Mucosa of descending colon (tissue), 3 donors: ENCODE measurements at places on chromosomes 5 and 9.

GRCh38 chr9:26612211-26612610 is 280.4 kb downstream of the CAAP1 start:
- DNase-seq: no peak

DNA sequence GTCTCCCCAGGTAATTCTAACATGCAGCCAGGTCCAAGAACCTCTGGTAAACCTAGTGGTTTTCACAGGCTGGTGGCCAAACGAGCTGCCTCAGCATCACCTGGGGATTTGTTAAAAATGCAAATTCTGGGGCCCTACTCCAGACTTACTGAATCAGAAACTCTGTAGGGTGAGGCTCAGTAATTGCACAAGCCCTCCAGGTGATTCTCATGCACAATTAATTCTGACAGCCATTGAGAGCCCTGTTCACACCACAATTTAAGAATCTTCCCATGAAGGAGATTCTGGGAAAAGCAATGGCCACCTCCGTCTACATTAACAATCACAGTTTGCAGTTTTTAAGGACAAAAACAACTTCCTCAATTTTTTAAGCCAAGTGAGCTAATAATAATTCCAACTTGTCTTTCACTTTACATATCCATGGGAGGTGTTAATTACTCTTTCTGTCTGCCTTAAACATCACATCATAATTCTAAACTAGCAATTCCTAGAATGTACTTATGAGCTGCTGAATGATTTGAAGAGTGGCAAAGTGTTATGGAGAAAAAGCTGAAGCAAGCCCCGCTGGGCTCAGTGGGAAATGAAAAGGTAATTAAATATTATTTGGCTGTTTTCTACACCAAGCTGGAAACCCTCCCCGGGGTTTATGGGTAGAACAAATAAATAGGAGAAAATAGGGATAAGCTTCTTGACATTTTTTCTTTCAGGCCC is 70.0 kb downstream of the GLDC start:
- no peak for DNase-seq

DNA sequence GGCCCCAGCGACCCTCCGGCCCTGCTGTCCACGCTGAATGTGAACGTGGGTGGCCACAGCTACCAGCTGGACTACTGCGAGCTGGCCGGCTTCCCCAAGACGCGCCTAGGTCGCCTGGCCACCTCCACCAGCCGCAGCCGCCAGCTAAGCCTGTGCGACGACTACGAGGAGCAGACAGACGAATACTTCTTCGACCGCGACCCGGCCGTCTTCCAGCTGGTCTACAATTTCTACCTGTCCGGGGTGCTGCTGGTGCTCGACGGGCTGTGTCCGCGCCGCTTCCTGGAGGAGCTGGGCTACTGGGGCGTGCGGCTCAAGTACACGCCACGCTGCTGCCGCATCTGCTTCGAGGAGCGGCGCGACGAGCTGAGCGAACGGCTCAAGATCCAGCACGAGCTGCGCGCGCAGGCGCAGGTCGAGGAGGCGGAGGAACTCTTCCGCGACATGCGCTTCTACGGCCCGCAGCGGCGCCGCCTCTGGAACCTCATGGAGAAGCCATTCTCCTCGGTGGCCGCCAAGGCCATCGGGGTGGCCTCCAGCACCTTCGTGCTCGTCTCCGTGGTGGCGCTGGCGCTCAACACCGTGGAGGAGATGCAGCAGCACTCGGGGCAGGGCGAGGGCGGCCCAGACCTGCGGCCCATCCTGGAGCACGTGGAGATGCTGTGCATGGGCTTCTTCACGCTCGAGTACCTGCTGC is 839 bp downstream of the KCNV2 start:
- DNase-seq: no peak

GRCh38 chr9:38697776-38698300 is 22.1 kb downstream of the FAM240B start:
- no peak for DNase-seq

GRCh38 chr5:14234204-14234603 is 91.1 kb downstream of the TRIO start:
- DNase-seq: no peak

DNA sequence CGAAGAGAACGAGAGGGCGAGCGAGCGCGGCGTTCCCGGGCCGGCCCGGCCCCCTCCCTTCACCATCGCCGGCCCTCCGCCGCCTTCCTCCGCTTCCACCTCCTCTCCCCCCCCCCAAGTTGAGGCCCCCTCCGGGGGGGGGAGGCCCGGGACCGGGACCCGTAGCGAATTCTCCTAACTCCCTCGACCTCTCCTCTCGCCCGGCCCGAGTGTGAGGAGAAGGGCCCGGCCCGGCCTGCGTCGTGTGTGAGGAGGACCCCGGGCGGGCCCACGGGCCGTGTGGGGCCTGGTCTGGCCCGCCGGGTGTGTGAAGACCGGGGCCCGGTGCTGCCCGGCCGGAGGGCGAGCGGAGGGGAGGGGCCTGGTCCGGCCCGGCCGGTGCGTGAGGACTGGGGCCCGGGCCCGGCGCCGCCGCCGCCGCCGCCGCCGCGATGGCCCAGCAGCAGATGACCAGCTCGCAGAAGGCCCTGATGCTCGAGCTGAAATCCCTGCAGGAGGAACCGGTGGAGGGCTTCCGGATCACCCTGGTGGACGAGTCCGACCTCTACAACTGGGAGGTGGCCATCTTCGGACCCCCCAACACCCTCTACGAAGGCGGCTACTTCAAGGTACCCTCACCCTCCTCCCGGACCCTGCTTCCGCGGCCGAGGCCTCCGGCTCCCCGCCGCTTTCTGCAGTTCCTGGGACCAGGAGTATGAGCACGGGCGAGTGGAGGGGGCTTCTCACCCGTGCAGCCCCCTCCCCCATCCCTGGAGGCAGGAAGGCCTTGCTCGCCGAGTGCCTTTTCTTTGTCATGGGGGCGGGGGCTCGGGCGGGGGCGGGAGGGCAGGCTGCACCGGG is 587 bp downstream of the UBE2R2 start:
- DNase-seq: peak; percentile 77

DNA sequence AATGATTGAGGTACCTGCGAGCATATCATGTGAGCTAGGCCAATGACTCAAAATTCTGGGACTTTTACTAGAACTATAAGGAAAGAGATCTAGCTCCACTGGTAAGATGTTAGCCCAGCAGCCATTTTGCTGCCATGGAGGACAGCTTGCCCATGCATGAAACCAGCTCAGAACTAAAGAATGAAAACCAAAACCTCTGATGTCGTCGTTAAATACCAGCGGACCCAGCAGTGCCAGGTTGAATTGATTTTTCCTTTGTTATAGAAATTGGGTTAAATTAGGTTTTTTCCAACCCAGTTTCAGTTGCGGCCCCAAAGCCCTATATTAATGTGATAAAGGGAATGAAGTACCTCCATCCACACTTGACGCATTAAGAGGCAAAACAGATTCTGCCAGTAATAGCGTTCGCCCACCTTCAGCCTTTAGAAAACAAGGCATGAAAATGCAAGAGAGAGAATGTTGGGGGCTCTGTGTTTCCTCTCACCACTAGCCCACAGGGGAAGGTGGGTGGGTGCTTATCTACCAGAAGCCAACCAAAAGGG is 5.5 kb upstream of the ITK start:
- DNase-seq: no peak

GRCh38 chr9:21432672-21433425 is 7.4 kb upstream of the IFNA1 start:
- no peak for DNase-seq

GRCh38 chr5:77143998-77144836 is 57.1 kb upstream of the ZBED3 start:
- peak; percentile 56 for DNase-seq

DNA sequence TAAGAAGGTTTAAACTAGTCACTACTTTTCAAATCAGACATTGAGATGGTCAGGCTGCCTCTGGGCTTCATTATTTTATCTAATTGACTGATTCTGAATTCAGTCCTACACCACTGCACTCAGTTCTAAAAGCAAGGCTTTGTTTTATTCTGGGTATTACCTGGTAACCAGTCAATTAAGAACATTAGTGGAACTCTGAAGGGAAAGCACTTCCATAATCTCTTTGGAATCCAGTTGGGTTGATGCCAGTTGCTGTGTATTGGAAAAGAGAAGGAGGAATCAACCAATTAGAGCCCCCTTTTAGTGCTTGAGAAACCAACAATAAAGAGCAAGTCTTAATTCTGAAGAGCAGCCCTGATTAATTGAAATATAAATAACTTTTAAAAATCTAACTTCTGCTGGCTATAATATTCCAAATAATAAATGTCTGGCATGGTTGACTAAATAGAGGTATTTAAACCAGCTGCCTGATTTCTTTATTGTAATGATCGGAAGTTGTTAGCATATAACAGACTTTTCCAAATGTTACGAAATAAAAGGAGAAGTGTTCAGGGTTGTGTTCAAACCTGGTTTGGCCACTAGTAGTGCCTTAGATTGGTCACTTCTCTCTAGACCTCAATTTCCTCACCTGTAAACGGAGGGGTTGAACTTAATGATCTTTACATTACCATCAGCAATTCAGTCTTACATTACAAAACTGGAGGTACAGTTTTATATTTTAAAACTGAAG is 32.0 kb downstream of the CPEB4 start:
- no peak for DNase-seq

GRCh38 chr9:124332361-124333202 is 74.8 kb downstream of the NEK6 start:
- DNase-seq: no peak

GRCh38 chr5:16552666-16553343 is 64.0 kb downstream of the RETREG1 start:
- DNase-seq: peak; percentile 95

DNA sequence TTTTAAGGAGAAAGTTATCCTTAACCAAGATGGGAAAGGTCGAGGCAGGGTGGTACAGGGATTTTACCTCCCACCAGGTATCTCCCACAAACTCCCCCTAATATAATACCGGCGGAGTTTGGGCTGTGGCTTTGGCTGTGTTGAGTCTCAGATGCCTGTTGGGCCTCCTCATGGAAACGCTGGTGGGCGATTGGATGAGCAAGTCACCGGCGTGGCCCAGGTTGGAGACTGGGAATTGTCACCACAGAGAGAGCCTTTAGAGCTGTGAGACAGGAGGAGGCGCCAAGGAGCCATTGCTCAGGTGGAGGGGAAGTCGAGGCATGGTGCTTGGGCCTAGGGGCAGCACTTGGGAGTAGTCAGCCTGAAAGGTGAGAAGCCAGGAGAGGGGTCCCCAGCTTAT is 3.4 kb upstream of the CAMSAP1 start:
- DNase-seq: no peak

DNA sequence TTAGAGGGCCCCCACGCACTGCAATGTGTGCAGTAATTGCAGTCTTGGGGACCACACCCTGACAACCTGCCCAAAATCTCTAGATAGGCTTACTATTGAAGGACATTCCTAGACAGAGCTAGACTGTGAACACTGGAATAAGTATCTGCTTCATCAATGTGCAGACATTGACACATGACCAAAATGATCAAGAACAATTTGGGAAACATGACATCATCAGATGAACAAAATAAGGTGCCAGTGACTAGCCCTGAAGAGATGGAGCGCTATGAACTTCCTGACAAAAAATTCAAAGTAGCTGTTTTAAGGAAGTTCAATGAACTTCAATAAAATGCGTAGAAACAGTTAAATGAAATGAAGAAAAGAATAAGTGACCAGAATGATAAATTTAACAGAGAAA is 15.3 kb downstream of the EGFLAM start:
- no peak for DNase-seq

DNA sequence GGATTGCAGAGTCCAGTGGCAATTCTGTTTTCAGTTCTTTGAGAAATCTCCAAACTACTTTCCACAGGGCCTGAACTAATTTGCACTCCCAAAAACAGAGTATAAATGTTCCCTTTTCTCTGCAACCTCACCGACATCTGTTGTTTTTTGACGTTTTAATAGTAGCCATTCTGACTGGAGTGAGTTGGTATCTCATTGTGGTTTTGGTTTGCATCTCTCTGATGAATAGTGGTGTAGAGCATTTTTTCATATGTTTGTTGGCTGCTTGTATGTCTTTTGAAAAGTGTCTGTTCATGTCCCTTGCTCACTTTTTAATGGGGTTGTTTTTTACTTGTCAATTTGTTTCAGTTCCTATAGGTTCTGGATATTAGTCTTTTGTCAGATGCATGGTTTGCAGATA is 72.6 kb downstream of the PALM2AKAP2 start:
- DNase-seq: no peak

GRCh38 chr5:178110-178509 is 13.2 kb upstream of the LRRC14B start:
- no peak for DNase-seq

DNA sequence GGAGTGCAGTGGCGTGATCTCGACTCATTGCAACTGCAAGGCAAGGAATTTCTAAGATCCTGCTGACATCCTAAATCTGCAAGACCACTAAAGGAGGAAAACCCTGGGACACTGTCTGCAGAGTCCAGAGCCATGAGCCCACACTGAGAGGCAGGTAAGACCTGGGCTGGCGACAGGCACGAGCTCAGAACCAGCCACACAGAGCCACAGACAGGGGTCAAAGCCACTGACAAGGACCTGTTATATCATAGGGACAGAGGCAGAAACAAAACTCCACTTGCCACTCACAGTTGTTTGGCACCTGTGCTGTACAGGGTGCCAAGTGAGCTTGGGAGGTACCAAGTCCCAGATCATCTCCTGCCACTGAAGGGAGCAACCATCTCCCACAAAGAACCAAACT is 34.2 kb downstream of the IPPK start:
- DNase-seq: no peak

DNA sequence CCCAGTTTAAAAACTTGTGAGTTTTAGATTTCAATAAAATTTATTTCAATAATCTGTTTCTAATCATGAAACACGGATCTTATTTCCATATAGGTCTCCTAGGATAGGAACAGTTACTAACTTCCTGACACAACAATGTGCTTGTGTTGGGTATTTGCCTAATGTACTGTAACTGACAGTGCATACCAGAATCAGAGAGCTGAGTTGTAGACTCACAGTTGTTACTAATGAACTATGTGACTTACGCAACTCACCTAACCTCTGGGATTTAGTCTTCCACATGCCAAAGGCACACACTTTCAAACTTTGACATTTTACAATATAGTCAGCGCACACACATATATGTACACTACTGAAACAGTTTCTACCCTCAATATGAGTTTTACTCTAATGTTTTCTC is 77.7 kb downstream of the HOMER1 start:
- no peak for DNase-seq

GRCh38 chr5:119852140-119852539 is 222.8 kb downstream of the FAM170A start:
- no peak for DNase-seq

DNA sequence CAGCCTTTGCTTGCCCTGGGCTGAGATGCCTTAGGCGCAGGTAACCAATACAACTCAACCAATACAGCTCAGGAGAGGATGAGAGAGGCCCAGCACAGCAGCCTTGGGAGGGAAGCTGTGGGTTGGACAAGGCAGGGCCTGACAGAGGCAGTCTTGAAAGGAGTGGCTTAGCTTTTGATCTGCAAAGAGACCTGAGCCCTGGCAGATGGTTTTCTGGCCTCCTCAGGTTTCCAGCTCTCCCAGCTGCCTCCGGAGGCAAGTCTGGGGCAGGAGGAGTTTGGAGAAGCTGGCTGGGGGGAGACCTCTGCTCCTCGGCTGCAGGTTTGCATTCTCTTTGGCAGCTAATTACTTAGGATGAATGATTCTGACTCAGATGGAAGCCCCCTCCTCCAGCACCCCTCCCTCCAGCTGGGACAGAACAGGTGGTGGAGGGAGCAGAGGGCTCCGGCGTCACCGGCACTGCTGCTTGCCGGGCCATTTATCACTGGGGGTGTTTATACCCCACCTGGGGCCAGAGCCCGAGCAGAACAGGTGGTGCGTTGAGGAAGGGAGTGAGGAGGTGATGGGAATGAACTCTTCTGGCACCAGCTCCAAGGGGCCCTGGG is 50.8 kb downstream of the TSPAN17 start:
- no peak for DNase-seq
